ENCODE measurements at places on chromosomes 5 and 9.
A peak's percentile ranks its signal among the peaks of the same experiment; 100 is the strongest.

GRCh38 chr9:75607521-75607920 lies 283.0 kb upstream of the PCSK5 start:
- DNase-seq: no peak

DNA sequence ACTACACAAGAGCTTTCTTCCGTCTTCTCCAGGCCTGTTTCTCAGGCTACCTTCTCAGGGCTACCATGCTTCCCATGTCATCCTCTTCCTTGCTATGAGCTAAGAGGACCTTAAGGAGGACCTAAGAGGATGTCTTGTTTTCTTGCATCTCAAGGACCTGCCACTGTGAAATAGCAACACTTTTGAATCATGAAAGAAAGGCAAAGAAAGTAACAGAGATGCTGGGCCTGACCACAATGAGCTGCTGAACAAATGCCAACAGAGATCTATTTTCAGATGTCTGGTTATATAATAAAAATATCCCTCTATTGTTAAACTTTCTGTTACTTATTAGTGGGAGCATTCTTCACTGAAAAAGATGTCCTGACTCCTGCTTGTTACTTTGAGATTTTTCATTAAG lies 36.7 kb upstream of the ANXA1 start:
- DNase-seq: no peak

GRCh38 chr5:172897481-172898217 lies 61.6 kb upstream of the RPL26L1 start:
- peak; percentile 68 for DNase-seq

DNA sequence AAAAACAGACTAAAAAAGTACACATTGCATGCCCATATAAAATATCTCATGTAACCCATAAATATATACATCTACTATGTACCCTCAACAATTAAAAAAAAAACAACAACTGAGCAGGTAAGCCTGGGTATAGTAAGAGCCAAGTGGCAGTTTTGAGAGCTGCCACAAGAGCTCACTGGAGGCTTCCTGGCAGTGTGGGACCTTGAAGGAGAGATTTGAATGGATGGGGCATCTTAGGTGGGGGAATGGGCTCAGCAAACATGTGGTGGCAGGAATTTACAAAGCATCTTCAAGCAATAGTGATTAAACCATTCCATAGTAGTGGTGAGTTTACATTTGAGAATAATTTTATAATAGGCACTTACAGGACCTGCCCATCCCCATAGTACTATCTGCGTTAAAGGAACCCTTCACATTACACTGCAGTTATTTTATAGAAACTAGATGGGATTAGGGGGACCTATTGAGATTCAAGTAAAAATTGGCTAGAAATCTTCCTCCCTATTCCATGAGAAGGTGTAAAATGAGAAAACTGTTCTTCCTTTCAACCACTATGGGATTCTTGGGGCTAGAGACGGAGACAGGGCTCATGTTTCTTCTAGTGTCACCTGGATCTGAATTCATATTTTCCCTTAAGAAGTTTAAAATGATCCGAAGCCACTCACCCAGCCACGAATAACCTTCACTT lies 6.9 kb downstream of the MEGF10 start:
- DNase-seq: no peak

DNA sequence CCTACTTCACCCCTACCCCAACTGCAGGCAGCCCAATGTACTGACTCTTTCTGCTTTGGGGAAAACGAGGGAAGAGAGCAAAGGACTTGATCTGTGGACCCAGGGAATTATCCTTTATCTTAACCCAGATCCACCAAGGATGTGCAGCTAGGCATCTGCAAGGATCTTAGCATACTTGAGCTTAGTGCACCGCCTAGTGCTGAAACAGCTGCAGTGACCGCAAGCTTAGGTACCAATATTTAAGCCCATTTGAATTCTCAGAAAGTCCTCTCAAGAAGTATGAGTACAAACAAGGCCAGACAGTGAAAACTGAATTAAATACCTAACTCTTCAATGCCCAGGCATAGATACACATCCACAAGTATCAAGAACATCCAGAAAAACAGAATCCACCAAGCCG lies 576.7 kb upstream of the ADAMTS16 start:
- no peak for DNase-seq

GRCh38 chr9:122164286-122164685 lies 4.6 kb downstream of the MORN5 start:
- no peak for DNase-seq
